ENCODE measurements at places on chromosomes 12 and 14.

DNA sequence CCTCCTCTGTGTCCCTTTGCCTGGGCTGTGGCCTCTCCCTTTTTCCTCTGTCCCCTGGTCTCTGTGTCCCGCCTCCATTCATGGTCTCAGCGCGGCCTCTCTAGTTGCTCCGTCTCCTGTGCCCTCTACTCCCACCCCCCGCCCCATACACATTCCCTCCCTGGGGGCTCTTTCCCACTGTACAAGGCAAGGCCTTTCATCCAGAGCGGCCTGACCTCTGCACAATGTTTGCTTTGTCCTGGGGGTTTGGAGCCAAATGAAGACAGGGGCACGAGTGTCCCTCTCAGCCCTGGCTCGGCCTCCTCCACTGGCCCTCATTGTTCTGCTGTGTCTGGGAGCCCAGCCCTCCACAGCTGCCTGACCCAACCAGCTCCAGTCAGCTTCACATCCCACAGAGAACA lies 678.6 kb downstream of the BCL11B start:
- DNase-seq: no peak

GRCh38 chr12:23133471-23133870 lies 508.5 kb downstream of the ETNK1 start:
- no peak for DNase-seq

GRCh38 chr12:51122844-51123243 lies 39.4 kb upstream of the CSRNP2 start:
- DNase-seq: no peak

DNA sequence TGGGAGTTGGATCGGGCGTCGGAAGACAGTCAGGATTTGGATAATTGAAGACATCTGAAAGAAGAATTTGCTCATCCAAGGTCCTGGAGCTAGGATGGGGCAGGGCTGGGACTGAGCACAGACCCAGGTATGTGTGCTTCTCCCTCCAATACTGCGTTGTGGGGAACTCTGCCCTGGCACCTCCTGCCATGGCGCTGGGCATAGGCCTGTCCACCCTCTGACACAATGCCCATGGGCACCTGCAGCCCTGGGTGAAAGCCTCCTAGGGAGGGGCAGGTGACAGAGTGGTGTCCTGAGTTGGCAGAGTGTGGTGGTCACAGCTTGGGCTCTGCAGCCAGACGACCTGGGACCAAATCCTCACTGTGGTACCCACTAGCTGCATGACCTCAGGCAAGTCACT lies 53.3 kb downstream of the CALM1 start:
- DNase-seq: no peak

DNA sequence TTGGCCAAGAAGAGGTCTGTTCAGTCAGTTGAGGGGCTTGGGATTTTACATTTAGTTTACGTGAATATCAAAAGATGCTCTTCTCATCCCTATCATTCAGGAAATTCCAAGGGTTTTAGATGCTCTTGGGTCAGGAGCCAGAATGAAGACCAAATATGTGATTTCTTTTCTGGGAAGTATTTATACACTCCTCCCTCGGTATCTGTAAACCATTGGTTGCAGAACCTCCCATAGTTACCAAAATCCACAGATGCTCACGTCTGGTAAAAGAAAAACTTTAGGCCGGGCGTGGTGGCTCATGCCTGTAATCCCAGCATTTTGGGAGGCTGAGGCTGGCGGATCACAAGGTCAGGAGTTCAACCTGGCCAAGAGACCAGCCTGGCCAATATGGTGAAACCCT lies 75.9 kb downstream of the TNFAIP2 start:
- DNase-seq: peak; percentile 31

DNA sequence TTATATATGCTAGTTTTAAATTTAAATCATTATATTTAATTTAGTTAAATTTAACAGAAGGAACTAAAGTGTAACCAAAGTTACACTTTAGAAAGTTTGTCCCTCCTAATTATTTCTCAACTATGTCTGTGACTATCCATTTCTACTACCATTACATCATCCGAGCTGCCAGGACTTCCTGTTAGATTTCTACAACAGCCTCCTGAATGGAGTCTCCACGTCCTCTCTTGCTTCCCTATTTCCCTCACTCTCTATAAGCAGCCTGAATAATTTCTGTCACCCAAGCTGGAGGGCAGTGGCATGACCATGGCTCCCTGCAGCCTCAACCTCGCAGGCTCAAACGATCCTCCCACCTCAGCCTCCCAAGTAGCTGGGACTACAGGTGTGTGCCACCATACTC lies 84.1 kb downstream of the TTC7B start:
- no peak for DNase-seq

- DNase-seq: no peak
Measured at GRCh38 chr12:22925623-22926022, 300.7 kb downstream of the ETNK1 start.

DNA sequence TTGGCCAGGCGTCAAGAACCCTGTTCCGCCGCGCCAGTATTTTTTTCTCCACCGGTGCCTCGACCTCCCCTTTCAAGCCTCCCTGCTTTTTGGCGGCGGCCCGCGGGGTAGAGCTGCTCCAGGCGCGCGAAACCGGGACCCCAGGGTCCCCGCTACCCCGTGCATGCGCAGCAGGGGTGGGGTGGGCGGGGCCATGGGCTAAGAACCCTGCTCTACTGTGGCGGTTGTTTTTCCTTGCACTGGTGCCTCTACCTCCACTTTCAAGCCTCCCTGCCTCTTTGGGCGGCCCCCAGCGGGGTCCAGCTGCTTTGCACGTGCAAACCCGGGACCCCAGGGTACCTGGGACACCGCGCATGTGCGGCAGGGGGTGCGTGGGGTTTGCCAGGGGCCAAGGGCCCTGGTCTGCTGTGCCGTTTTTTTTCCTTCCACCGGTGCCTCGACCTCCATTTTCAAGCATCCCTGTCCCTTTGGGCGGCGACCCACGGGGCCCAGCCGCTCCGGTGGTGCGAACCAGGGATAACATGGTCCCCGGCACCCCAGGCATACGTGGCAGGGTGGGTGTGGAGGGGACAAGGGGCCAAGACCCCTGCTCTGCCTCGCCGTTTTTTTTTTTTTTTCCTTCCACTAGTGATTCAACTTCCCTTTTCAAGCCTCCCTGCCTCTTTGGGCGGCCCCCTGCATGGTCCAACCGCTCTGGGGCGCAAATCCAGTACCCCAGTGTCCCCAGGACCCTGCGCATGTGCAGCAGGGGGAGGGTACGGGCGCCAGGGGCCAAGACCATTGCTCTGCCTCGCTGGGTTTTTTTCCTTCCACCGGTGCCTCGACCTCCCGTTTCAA lies 326.8 kb downstream of the ALG10 start:
- no peak for DNase-seq

DNA sequence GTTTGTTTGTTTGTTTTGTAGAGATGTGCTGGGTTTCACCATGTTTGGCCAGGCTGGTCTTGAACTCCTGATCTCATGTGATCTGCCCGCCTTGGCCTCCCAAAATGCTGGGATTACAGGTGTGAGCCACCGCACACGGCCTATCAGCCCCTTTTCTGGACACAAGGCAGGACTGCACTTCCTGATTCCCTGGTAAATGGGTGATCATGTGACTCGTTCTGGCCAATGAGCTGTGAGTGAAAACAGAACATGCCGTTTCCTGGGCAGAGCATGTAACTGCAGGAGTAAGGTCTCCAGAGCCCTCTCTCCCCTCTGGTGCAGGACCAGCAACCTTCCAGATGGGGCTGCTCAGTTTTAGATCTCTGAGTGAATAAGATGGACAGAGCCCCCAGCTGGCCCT lies 92.7 kb downstream of the ITPK1 start:
- DNase-seq: no peak

DNA sequence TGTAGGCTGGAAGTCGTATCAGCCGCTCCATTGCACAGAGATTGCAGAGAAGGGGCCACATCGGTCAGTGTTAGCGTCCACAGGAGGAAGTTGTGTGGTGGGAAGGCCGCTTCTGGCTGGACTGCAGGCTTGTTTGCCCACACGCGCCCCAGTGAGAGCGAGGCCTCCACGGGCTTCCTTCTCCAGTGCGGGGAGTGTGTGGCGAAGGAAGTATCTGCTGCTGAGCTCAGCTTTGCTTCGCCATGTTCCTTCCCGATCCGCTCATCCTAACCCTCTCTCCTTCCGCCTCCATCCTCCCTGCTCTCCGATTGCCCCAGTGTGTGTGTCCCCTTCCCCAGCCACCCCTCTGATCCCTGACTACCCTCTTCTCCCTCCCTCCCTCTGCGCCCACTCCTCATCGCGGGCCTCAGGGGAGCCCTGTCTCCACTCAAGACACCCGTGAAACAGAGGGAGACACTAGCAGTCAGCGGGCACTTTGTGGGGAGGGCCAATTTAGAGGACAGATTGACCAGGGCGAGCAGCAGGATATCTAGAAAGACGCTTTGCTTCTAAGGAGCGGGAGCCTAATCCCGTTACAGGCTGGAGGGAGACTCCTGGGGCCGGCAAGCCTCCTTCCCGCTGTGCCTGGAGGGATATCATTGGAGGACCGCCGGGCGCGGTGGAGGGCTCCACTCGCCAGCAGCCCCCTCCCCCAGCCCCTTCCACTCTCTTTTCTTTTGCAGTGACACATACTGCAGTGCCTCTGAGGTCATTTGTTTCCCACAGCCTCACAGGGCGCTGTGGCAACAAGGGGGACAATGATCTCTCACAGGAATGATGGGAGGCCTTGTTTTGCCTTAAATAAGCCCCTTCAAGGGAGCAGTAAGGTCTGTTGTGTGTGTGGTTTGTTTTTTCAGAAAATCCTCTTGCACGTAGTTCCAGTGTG lies 428.8 kb downstream of the ZFP36L1 start:
- no peak for DNase-seq

DNA sequence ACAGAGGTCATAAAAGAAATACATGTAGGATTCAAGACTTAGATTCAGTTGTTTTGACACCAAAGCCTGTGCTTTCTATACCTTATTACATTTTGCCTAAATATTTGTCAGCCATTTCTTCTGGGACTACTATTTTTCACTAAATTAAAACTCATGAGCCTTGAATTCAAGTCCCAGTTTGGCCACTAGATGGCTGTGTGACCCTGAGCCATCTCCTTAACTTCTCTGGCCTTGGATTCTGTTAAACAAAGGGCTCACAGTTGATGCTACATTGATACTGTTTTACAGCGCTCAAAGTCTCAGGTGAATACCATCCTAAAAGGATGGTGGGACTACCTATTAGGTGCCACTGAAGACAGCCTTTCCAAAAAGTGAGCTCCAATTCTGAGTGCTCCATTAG lies 39.6 kb upstream of the CCDC198 start:
- peak; percentile 3 for DNase-seq

- DNase-seq: no peak
Measured at GRCh38 chr14:55605793-55606192, 25.8 kb downstream of the KTN1 start.

DNA sequence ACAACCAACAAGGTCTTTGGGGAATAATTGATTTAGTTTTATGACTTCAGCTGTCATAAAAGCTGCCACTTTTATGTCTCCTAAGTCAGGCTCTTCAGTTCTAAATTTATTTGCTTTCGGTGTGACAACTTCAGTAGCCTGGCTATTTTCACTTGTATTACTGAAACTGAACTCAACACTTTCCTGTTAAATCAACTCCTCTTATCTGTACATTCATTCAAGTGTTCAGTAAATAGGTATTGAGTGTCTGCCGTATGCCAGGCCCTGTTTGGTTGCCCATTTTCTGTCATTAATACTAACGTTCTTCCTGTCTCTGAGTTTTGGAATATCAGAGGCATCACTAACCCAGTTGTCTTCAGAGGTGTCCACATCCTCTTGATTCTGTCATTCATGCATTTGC lies 7.5 kb downstream of the UTP20 start:
- DNase-seq: no peak

- DNase-seq: no peak
Measured at GRCh38 chr14:77625360-77625759, 8.9 kb upstream of the SPTLC2 start.

- DNase-seq: no peak
Measured at GRCh38 chr12:78802593-78802992, 62.0 kb upstream of the SYT1 start.

GRCh38 chr12:93713060-93713459 lies 35.9 kb downstream of the CRADD start:
- DNase-seq: no peak

GRCh38 chr12:4943067-4943937 lies 33.6 kb downstream of the KCNA1 start:
- DNase-seq: no peak

GRCh38 chr12:39327965-39328364 lies 115.0 kb downstream of the KIF21A start:
- no peak for DNase-seq

DNA sequence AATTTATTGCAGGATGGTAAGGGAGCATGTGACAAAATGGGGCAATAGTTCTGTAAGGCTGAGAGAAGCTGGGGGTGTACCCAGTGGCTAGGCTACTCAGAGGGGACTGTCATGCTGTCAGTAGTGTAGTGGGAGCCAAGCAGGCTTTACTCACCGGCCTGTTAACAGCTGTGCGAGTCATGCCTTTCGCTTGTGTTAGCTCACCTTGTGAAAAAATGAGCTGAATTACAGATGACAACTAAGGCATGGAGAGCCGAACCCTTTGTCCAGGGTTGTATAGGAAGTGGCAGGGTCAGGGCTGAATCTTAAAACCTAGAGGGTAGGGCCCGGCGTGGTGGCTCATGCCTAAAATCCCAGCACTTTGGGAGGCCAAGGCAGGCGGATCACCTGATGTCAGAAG lies 37.9 kb downstream of the SH2B3 start:
- no peak for DNase-seq

DNA sequence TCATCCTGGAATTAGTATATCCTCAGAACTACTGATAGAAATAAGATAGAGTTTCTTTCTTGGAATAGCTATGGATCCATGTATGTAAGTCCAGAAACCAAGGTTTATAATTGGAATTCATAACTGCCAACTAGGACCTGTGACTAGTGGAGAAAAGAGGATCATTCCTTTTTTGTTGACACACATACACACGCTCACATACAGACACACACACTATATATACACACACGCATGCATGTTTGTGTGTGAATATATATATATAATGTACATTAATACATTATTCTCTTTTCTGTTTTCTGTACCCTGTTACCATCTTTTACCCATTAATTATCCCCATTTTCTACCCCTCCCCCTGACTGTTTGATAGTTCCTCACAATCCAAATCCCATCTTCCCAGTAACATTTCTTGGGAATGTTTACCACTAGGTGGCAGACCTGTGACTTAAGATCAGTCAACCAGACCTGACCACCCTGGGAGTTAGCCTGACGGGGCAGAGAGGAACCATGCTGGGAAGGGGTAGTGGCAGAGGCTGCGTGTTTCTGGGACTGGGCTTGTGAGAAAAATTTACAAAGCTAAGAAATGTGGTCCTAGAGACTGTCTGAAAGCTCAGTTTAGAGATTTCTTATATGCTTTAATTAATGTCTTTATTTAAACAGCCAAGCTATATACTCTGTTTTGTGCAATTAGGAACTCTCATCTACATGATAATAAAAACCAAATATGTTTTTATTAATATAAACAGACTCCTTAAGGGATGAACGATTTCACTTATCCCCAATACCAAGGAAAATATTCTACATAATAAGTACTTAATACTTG lies 308.0 kb downstream of the PPFIA2 start:
- DNase-seq: peak; percentile 43

DNA sequence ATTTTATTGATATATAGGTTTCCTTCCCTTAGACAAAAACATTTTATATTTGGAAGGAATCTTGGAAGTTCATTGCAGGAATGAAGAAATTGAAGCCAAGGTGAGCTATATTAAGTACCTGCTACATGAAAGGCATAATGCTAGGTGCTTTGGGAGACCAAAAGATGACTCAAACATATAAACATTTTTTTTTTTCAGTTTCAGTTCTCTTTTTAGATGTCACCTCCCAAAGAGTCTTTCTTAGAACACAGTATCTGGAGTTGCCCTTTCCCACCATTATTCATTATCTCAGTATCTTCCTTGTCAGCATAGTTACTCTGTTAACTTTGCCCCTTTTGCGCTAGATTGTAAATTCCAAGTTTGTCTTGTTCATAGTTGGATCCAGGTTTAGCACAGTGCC lies 1.1 kb downstream of the LIN52 start:
- no peak for DNase-seq

GRCh38 chr12:53217051-53217930 lies 10.2 kb upstream of the ITGB7 start:
- DNase-seq: no peak
